Activated CD4-positive, CD25-positive, alpha-beta regulatory T cell treated with anti-CD3 and anti-CD28 coated beads, Interleukin-2, amount 50 U/mL, for 16 hours (primary cell): ENCODE measurements at places on chromosomes 16 and 17.

DNA sequence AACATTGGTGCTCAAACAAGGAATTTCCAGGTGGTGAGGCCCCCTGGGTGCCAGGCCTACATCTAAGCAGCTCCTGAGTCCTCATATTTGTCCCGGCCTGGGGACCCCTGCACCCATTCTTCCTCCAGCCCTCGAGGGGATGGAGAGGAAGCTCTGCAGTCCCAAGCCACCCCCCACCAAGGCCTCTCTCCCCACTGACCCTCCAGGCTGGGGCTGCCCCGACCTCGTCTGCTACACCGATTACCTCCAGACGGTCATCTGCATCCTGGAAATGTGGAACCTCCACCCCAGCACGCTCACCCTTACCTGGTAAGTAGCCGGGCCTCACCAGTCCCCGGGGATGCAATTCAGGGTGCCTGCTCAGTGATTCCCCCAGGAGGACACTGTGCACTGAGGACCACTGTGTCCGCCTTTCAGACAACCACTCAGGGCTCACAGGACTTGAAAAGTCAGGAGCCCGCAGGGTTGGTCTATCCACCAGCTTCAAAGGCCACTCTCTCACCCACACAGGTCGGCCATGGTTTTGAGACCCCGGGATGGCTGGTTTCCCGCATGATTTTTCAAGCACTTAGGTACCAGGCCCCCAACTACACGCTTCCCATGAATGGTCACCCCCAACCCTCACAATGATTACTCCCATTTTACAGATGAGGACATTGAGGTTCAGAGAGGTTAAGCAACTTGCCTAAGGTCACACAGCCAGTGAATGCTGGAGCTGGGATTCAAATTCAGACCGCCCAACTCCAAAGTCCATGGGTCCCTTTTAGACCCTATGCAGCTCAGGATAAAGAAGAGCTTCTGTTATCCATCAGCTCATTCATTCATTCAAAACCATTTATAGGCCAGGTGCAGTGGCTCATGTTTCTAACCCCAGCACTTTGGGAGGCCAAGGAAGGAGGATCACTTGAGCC lies 32.4 kb downstream of the IL21R start:
- DNase-seq: no peak

GRCh38 chr17:726271-726919 lies 6.0 kb upstream of the TLCD3A start:
- DNase-seq: no peak

GRCh38 chr17:31699281-31699680 lies 159.8 kb downstream of the COPRS start:
- DNase-seq: no peak

DNA sequence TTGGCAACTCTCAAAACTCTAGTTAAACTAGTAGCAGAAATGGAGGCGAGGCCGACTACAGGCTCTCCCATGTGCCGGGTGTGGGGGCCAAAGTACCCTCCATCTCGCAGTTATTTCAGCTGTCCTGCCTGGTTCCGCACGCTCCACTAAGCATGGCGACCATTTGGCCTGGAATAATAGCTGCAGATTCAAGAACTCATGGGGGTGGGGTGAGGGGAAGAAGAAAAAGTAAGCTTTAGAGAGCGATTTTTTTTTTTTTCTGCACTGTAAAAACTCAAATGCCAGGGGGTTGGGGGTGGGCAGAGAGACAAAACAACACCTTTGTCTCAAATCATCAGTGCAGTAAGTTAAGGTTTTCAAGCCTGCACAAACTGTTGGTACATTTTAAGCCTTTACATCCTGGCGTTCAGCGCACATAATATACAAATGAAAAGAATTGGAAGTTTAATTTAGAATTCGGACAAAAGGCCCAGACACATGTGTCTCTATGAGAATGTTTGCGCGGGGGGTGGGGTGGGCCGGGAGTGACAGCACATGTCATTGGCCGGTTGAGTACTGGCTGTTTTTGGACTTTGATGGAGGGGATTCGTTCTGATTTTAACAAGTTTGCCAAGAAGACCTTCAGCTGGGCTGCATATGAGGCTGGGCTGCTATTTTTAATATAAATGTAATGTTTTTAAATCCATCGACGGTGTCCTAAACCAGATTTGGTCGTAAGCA lies 694.7 kb upstream of the SALL1 start:
- no peak for DNase-seq

DNA sequence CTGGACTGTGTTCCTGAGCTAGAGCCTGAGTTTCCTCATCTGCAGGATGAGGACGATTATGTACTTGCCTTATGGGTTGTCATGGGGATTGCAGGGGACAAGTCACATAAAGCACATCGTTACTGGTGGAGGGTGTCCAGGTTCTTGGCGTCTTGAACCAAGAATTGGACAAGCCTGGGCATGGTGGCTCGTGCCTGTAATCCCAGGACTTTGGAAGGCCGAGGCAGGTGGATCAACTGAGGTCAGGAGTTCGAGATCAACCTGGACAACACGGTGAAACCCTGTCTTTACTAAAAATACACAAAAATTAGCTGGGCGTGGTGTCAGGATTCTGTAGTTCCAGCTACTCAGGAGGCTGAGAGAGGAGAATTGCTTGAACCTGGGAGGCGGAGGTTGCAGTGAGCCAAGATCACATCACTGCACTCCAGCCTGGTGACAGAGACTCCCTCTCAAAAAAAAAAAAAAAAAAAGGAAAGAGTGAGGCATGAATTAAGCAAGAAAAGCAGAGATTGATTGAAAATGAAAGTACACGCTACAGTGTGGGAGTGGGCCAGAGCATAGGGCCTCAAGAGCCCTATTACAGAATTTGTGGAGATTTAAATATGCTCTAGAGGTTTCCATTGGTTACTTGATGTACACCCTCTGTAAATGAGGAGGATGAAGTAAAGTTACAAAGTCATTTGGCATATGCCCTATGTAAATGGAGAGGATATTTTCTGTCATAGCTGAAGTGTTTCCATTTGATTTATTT lies 30.7 kb downstream of the ADGRG5 start:
- DNase-seq: no peak

- DNase-seq: no peak
These were observed 64.9 kb downstream of the CYB561 start for GRCh38 chr17:63381101-63381729.

DNA sequence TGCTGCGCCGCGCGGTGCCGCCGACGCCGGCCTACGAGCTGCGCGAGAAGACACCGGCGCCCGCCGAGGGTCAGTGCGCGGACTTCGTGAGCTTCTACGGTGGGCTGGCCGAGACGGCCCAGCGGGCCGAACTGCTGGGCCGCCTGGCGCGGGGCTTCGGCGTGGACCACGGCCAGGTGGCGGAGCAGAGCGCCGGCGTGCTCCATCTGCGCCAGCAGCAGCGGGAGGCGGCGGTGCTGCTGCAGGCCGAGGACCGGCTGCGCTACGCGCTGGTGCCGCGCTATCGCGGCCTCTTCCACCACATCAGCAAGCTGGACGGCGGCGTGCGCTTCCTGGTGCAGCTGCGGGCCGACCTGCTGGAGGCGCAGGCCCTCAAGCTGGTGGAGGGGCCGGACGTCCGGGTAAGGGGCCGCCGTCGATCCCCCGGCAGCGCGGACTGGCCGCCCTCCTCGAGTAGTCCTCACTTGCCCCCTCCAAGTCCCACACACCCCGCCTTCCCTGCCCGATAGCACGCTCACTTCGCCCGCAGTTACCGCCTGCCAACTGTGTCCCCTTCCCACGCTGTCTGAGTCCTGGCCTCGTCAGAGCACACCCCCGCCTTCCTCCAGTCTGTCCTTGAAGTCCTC lies 470 bp downstream of the MLYCD start:
- DNase-seq: no peak

DNA sequence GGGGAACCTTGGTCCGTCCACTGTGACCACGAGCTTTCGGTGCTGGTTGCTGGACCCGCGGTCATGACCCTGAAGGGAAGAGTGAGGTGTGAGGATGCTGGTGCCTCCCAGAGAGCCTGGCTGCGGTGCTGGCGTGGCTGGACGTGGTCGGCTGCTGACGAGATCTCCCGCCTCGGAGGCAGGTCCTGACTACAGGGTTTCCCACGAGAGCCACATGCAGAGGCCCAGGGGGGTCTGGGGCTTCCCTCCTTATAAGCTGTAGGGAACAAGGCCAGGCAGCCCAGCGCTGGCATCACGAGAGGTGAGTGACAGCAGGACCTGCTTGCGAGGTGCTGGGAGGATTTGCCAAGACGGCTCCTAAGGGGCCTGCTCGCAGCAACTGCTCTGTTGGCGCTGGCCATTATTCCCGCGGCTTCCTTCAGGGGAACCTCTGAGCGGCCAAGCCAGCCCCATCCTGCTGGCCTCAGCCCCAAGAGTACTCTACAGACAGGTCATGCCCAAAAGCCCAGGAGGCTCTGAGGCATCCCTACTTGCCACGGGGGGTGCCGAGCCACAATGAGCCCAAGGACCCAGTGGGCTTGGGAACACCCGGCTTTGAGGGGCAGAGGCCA lies 134.8 kb downstream of the FOXL1 start:
- no peak for DNase-seq

- DNase-seq: no peak
These were observed 273.5 kb upstream of the RPL38 start for GRCh38 chr17:73929860-73930430.

GRCh38 chr17:7014995-7015958 lies 2.9 kb downstream of the RNASEK start:
- peak; percentile 52 for DNase-seq

DNA sequence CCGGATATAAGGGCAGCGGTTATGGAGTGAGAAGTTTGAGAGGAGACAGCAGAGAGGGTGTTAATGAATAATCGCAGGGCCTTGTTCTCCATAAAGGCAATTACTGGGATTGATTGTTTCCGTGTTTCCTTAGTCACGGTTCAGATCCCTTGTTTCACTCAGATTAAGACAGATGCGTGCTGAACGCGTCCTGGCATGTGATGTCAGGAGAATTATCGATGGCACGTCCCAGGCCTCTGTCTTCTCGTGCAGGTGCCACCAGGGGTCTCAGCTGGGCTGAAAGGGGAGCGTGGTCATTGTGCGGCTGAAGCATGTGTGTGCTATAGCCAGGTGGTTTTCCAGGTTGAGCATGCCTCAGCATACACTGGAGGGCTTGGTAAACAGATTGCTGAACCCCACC lies 142.4 kb upstream of the NOL11 start:
- DNase-seq: no peak

DNA sequence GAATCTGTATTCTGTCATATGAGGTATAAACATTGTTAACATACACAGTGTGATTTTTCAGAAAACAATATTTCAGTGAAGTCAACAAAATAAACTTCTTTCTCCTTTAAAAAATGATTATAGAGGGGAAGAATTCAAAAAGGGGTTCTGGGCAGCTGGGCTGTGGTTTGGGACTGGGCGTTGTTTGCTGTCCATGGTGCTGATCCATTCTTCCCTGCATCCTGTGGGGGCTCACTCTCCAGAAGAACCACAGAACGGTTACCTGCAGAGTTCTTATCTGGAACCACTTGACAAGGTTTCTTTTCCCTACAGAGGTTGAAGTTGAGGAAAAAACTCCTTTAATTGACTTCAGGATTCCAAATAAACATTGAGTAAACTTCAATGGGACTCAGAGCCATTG lies 1091.0 kb downstream of the CDH8 start:
- no peak for DNase-seq

DNA sequence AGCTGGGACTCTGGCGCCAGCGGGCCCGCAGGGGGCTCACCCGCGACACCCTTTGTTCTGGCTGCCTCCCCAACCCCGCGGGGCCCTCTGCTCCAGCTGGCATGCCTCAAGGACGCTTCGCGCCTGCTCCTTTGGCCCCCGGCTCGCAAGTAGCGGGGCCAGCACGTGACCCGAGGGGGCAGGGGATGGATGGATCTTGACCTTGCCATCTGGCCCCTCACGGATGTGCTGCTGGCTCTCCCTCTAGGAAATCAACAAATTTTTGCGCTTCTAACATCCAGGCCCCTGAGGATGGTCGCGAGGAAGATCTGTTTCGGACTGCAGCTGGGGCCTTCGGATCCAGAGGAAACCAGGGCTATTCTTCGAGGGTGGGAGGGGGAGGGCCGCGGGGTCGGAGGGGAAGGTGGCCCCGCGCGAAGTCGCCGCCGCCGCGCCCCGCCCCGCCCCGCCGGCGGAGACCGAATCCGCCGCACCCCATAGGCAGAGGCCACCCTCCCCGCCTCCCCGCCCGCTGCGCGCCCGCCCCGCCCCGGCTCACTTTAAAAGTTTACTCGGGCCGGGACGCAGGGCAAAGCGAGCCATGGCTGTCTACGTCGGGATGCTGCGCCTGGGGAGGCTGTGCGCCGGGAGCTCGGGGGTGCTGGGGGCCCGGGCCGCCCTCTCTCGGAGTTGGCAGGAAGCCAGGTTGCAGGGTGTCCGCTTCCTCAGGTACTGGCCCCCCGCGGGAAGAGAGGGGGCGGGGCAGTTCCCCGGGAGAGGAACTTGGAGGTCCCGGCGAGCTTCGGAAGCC lies at the start of gene ACSF2:
Gene ACSF2, plus strand, starts transcription at position 537 of the 790 bp plus-strand sequence. Its CDS starts 44 bp downstream, at position 581.
- DNase-seq: peak; percentile 49

GRCh38 chr17:17723354-17724261 lies 42.4 kb downstream of the RAI1 start:
- no peak for DNase-seq

- no peak for DNase-seq
These were observed 390 bp downstream of the ZNRF1 start for GRCh38 chr16:74999219-74999608.

DNA sequence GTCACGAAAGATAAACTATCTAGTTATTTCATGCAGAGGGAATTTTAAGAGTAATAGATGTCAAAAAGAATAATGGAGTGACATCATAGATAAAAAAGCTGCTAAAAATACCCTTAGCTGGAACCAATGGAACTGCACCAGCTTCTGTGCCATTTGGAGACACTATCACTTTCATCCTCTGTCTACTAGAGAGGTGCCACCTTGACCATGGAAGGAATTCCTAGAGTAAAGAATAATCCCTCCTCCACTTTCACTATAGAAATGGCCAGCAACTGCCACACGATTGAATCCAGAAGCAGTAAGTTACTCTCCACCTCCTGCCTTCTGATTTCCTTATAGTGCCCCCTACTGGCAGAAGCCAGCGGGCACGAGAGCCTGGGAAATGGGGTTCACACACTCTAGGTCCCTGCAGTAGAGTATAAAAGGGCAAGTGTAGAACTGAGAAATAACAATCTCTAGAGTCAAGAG lies 2.8 kb upstream of the ALDH3A2 start:
- DNase-seq: peak; percentile 23
